ENCODE measurements at places on chromosomes 1 and 21. TPM values are rescaled to one million over a fixed set of nuclear protein-coding genes. Genes with fewer than 3 reads are reported as not detected.

DNA sequence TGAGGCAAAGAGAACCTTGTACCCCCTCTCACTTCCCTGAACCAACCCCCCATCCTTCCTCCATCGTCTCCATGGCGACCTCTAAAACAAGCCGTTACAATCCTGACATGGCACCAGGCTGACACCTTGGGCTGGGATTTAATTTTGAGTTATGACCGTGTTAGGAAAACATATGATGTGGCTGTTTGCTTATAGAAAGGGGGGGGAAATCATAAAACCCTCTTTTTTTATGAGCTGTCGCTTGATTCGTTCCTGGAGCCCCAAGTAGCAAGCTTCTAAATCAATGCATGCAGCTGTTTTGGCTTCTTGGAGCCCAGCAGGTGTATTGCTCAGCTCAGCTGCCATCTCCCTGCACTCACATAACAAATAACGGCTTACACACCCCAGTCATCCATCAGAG is 301.2 kb upstream of the SPAG17 start:
- DNase-seq: no peak
- H3K27ac ChIP-seq: no peak overlapping the region
- no peaks in the 10 kb centered on the region for H3K4me1 ChIP-seq
- H3K4me3 ChIP-seq: peak overlapping the region; percentile 13
- no peaks in the 10 kb centered on the region for H3K27me3 ChIP-seq

- no peak overlapping the region for H3K27ac ChIP-seq
- peaks cover 1% of the 10 kb centered on the region for H3K27me3 ChIP-seq
- no peak overlapping the region for H3K4me3 ChIP-seq
- no peaks in the 10 kb centered on the region for H3K4me1 ChIP-seq
- no peak for DNase-seq
- no peaks in the 10 kb centered on the region for H3K36me3 ChIP-seq
These were observed 108.8 kb downstream of the KIF26B start for GRCh38 chr1:245263529-245264095.

- H3K36me3 ChIP-seq: no peaks in the 10 kb centered on the region
- H3K4me3 ChIP-seq: no peak overlapping the region
- peaks cover 13% of the 10 kb centered on the region for H3K27me3 ChIP-seq
- DNase-seq: no peak
- no peaks in the 10 kb centered on the region for H3K4me1 ChIP-seq
These were observed 101.6 kb downstream of the AJAP1 start for GRCh38 chr1:4755864-4756504.

DNA sequence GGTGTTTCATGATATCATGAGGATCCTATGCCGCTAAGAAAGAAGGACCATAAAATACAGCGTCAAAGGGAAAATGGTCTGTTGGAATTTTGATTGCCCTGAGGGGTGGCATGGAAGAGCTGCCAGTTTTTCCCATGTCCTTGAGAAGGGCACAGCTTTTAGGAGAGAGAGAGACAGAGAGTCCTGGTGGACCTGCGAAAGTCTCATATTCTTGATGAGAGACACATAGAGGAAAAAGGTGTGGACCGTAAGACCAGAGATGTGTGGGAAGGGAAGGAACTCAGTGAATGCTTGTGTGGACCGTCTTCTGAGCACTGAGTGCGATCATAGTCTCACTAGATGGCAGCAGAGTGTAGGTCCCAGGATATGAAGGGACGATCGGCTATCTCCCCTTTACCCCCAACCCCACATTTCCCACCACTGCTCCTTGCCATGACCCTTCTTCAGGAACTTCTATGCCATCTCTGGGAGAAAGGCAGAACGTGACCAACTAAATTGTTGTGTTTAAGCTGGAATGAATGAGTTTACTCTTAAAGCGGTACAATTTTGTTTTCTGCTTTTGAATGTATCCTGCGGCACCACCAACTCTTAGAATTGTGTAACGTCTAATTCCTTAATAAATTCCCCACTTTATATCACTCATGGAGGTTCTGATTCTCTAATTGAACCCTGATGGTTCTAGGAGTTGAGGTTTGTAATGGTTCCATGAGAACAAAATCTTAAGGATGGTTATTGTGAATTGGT is 117.7 kb downstream of the CTH start:
- no peak overlapping the region for H3K4me3 ChIP-seq
- no peak for DNase-seq
- H3K4me1 ChIP-seq: peaks cover 10% of the 10 kb centered on the region

Gene SPAG17
- polyA plus RNA-seq: not detected

Gene GPR61
- polyA plus RNA-seq: 1.1 TPM

Data from naive thymus-derived CD8-positive, alpha-beta T cell (primary cell).